ENCODE measurements at places on chromosomes 13 and 19.

GRCh38 chr13:32261567-32261966, 53.6 kb downstream of the ZAR1L start:
- DNase-seq: no peak

- DNase-seq: no peak
Measured at GRCh38 chr13:67133476-67133875, 96.7 kb downstream of the PCDH9 start.

GRCh38 chr19:53945441-53945840, 17.3 kb upstream of the CACNG8 start:
- DNase-seq: no peak

GRCh38 chr19:367963-368629, 23.5 kb upstream of the MIER2 start:
- DNase-seq: no peak

All from activated T-helper 2 cell treated with anti-CD3 and anti-CD28 coated beads, Interferon-gamma antibody, Interleukin-2, Interleukin-4, amounts not matched to agents 10 μg/mL and 5 μg/mL and 100 μg/mL, durations not matched to agents 14 hours and 24 hours and 36 hours (primary cell).